Psoas muscle (tissue), 8 donors: ENCODE measurements at places on chromosomes 6 and 20. TPM values are rescaled to one million over a fixed set of nuclear protein-coding genes. Genes with fewer than 3 reads are reported as not detected.
A peak's percentile ranks its signal among the peaks of the same experiment; 100 is the strongest.

Gene PRR18
- not detected for total RNA-seq

DNA sequence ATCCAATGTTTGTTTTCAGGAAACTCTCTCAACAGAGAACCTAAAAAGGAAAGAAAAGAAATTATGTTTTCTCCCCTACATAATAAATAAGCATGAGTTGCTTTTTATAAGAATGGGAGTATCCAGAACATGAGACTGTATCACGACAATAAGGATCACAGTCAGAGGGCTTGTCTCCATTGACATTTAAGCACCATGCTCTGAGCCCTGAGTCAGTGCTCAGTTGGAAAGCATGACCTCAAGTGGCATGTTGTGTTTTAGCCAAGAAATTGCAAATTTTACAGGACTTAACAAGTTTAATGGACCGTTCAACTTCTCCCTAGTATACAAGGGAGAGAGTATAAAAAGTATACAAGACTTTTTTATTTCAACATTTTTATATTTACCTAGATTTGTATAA is 431.6 kb downstream of the GJA1 start:
- H3K27ac ChIP-seq: no peak overlapping the region
- H3K36me3 ChIP-seq: no peaks in the 10 kb centered on the region
- no peaks in the 10 kb centered on the region for H3K4me1 ChIP-seq
- no peaks in the 10 kb centered on the region for H3K27me3 ChIP-seq
- H3K4me3 ChIP-seq: no peak overlapping the region
- DNase-seq: no peak

Gene MLIP
- total RNA-seq: 170 TPM

GRCh38 chr6:53436526-53437303 is 88.0 kb upstream of the ELOVL5 start:
- no peak overlapping the region for H3K4me3 ChIP-seq
- peaks cover 2% of the 10 kb centered on the region for H3K27me3 ChIP-seq
- DNase-seq: no peak
- no peaks in the 10 kb centered on the region for H3K4me1 ChIP-seq
- no peaks in the 10 kb centered on the region for H3K36me3 ChIP-seq
- no peak overlapping the region for H3K27ac ChIP-seq

GRCh38 chr6:123480986-123481385 is 155.8 kb downstream of the TRDN start:
- H3K36me3 ChIP-seq: no peaks in the 10 kb centered on the region
- H3K27ac ChIP-seq: peak overlapping the region; percentile 26
- H3K4me3 ChIP-seq: no peak overlapping the region
- no peaks in the 10 kb centered on the region for H3K27me3 ChIP-seq
- peaks cover 6% of the 10 kb centered on the region for H3K4me1 ChIP-seq

Gene KHDC1L
- not detected for total RNA-seq

Gene RPS21
- total RNA-seq: 1,061 TPM

DNA sequence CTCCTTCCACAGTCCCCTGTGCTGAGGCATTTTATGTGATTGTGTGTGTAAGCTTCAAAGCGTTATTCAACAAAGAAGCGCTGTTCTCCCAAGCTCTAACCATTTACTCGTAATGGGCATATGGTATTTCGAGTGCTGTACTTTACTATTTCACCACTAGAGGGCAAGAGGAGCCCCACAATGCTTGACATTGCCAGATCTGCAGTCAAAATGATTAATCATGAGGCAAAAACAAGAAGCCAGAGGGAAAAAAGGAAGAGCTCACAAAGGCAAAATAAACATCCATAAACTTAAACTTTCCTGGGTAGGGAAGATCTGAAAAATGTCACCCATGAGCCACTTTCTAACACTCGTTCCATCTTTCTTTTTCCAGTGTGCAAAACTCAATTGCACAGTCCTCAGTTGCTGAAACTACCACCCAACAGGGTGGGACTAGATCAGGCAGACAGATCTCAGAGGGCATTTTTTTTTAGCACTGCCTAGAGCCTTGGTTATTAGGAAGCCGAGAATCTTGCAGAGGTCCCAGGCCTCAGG is 215.0 kb upstream of the PLCB4 start:
- peak overlapping the region; percentile 45 for H3K4me3 ChIP-seq
- H3K27ac ChIP-seq: peak overlapping the region; percentile 50
- H3K27me3 ChIP-seq: no peaks in the 10 kb centered on the region
- no peak for DNase-seq
- peaks cover 8% of the 10 kb centered on the region for H3K4me1 ChIP-seq

Gene FAM184A
- 0.23 TPM for total RNA-seq

DNA sequence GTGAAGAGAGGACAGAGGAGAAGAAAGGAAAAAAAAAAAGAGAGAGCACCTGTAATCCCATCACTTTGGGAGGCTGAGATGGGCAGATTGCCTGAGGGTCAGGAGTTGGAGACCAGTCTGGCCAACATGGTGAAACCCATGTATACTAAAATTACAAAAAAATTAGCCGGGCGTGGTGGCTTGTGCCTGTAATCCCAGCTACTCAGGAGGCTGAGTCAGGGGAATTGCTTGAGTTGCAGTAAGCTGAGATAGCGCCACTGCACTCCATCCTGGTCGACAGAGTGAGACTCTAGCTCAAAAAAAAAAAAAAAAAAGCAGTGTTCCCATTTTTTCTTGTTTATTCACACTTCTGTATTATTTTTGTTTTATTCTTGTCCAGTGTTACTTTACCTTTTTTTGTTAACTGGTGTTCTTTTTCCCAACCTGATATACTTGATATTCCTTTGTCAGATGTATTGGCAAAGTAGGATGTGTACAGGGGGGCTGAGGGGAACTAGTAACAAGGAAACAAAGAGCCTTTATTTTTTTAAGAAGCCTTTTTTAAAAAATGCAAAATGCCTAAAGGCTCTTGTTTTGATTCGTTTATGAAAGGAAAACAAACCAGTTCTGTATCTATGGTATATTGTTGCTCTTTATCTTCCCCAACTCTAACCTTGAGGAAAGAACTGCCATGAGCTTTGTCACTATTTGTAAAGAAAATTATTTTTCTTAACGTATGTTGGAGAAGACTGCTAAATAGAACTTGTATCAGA is 22.3 kb downstream of the COL19A1 start:
- H3K27ac ChIP-seq: no peak overlapping the region
- H3K27me3 ChIP-seq: no peaks in the 10 kb centered on the region
- H3K36me3 ChIP-seq: no peaks in the 10 kb centered on the region
- no peaks in the 10 kb centered on the region for H3K4me1 ChIP-seq
- no peak overlapping the region for H3K4me3 ChIP-seq
- DNase-seq: no peak

GRCh38 chr6:26383624-26384417 is 913 bp downstream of the BTN2A2 start:
- no peaks in the 10 kb centered on the region for H3K4me1 ChIP-seq

GRCh38 chr6:88823998-88824397 is 139.4 kb downstream of the RNGTT start:
- H3K4me3 ChIP-seq: no peak overlapping the region
- H3K27ac ChIP-seq: no peak overlapping the region
- H3K27me3 ChIP-seq: no peaks in the 10 kb centered on the region

Gene CGA
- not detected for total RNA-seq

GRCh38 chr6:70280400-70280853 is 22.5 kb downstream of the COL9A1 start:
- H3K27ac ChIP-seq: no peak overlapping the region
- no peak overlapping the region for H3K4me3 ChIP-seq
- no peaks in the 10 kb centered on the region for H3K36me3 ChIP-seq
- H3K27me3 ChIP-seq: peaks cover 2% of the 10 kb centered on the region

Gene GPX5
- total RNA-seq: not detected

GRCh38 chr20:38870733-38871559 is 55.3 kb upstream of the FAM83D start:
- H3K27ac ChIP-seq: no peak overlapping the region
- DNase-seq: no peak
- no peak overlapping the region for H3K4me3 ChIP-seq
- H3K4me1 ChIP-seq: no peaks in the 10 kb centered on the region
- peaks cover 19% of the 10 kb centered on the region for H3K27me3 ChIP-seq

DNA sequence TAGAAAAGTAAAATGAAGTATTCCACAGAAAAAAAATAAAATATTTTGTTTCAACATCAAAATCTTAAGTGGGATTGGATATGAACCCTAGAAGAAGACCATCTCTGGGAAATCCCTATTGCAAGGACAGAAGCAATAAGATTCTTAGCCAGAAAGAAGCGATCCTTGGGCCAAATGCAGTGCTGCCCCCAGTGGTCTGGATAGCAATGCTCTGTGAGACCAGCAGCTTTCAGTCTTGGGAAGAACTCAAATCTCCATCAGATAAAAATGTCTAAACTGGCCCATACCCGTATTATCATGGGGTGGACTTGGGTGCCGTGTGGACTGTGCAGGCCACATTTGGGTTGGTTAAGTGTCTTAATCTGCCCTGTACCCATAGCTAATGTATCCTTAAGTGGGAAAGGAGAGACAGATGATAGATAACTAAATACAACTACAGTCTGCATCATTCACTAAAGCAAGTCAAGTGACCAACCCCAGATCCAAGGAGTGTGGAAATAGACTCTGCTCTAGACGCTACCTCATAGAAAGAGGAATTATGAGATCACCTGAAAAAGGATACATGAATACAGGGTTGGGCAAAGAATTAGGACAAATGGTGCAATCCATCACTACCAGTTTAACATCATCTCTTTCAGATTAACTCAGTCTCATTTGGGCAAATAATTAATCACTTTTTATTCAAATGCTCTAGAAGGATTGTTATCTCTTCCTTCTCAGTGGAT is 38.9 kb upstream of the SNAP25 start:
- no peak for DNase-seq
- H3K36me3 ChIP-seq: no peaks in the 10 kb centered on the region
- H3K27me3 ChIP-seq: no peaks in the 10 kb centered on the region
- H3K4me3 ChIP-seq: no peak overlapping the region
- no peaks in the 10 kb centered on the region for H3K4me1 ChIP-seq
- H3K27ac ChIP-seq: no peak overlapping the region

Gene PI3
- not detected for total RNA-seq

GRCh38 chr20:63839620-63840019 is 8.6 kb upstream of the ZBTB46 start:
- no peaks in the 10 kb centered on the region for H3K36me3 ChIP-seq
- peaks cover 1% of the 10 kb centered on the region for H3K4me1 ChIP-seq
- H3K27me3 ChIP-seq: no peaks in the 10 kb centered on the region
- H3K4me3 ChIP-seq: no peak overlapping the region
- no peak for DNase-seq
- no peak overlapping the region for H3K27ac ChIP-seq

Gene GABRR1
- total RNA-seq: 0.15 TPM

- no peaks in the 10 kb centered on the region for H3K36me3 ChIP-seq
- no peaks in the 10 kb centered on the region for H3K27me3 ChIP-seq
- no peak overlapping the region for H3K4me3 ChIP-seq
- H3K4me1 ChIP-seq: no peaks in the 10 kb centered on the region
Observed at GRCh38 chr20:55650657-55651360, 354.5 kb downstream of the CBLN4 start.

- no peaks in the 10 kb centered on the region for H3K36me3 ChIP-seq
- DNase-seq: no peak
- H3K27me3 ChIP-seq: peaks cover 2% of the 10 kb centered on the region
- no peak overlapping the region for H3K4me3 ChIP-seq
- no peak overlapping the region for H3K27ac ChIP-seq
Observed at GRCh38 chr20:40706977-40707582, 18.0 kb upstream of the MAFB start.

- no peak for DNase-seq
- no peaks in the 10 kb centered on the region for H3K4me1 ChIP-seq
- no peak overlapping the region for H3K4me3 ChIP-seq
- no peaks in the 10 kb centered on the region for H3K36me3 ChIP-seq
Observed at GRCh38 chr20:10769700-10770099, 95.9 kb upstream of the JAG1 start.

GRCh38 chr6:25504661-25505060 is 147.4 kb upstream of the SCGN start:
- no peaks in the 10 kb centered on the region for H3K4me1 ChIP-seq

DNA sequence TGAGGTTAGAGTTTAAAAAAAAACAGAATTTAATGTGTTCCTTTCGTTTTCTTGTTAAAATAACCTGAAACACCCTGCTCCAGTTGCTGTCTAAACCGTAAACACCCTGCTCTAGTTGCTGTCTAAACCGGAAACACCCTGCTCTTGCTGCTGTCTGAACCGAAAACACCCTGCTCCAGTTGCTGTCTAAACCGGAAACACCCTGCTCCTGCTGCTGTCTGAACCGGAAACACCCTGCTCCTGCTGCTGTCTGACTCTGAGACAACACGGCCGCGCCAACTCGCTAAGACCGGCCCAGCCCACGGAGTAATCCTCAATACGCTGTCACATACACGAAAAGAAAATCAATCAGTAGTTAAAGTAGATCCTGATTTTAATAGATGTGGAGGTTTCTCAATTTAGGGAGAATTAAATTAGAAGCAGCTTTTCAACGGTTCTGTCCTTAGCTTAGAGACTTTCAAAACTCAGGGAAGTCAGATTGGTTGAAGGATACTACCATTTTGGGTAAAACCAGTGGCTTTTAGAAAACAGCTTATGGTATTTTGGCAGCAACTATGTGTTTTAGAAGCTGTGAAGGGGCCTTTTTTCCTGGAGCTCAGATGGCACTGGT is 98.3 kb downstream of the RAMACL start:
- peak overlapping the region; percentile 41 for H3K27ac ChIP-seq
- DNase-seq: peak; percentile 72
- H3K27me3 ChIP-seq: no peaks in the 10 kb centered on the region
- no peaks in the 10 kb centered on the region for H3K4me1 ChIP-seq
- peaks cover 71% of the 10 kb centered on the region for H3K36me3 ChIP-seq

Gene NHLRC1
- total RNA-seq: 3.0 TPM

DNA sequence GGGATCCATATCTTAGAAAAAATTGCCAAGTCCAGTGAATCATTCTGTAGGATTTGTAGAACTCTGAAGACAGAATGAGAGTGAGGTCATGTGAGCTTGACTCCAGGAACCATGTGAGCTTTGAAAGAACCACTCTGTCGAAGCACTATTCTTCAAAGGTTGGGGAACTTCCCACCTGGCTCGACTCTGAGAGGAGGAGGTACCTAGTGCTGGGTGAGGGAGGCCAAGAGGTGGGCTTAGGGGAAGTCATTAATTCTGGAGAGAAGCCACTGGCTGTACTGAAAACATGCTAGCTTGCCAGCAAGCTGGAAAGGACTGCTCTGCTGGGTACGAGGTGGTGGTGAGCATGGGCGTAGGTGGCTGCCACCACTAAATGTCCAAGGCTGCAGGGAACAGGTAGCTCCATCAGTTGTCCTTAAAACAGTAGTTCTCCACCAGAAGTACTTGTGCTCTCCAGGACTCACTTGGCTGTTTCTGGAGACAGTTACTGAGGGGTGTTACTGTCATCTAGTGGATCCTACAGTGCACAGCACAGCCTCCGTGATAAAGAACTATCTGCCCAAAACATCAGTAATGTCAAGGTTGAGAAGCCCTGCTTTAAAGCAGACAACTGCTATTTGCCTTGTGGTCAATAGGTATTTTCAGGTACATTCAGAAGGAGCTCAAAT is 34.7 kb upstream of the SYNJ2 start:
- no peak overlapping the region for H3K4me3 ChIP-seq
- no peak overlapping the region for H3K27ac ChIP-seq
- DNase-seq: no peak
- H3K27me3 ChIP-seq: no peaks in the 10 kb centered on the region
- peaks cover 42% of the 10 kb centered on the region for H3K36me3 ChIP-seq
- no peaks in the 10 kb centered on the region for H3K4me1 ChIP-seq

- no peaks in the 10 kb centered on the region for H3K27me3 ChIP-seq
- no peak for DNase-seq
- no peak overlapping the region for H3K4me3 ChIP-seq
- no peak overlapping the region for H3K27ac ChIP-seq
- peaks cover 36% of the 10 kb centered on the region for H3K36me3 ChIP-seq
Observed at GRCh38 chr6:109718991-109719390, 27.9 kb downstream of the FIG4 start.
